ENCODE measurements at places on chromosomes 1 and 21.

GRCh38 chr21:45390831-45391742 is 13.9 kb upstream of the COL18A1 start:
- peak; percentile 16 for DNase-seq

DNA sequence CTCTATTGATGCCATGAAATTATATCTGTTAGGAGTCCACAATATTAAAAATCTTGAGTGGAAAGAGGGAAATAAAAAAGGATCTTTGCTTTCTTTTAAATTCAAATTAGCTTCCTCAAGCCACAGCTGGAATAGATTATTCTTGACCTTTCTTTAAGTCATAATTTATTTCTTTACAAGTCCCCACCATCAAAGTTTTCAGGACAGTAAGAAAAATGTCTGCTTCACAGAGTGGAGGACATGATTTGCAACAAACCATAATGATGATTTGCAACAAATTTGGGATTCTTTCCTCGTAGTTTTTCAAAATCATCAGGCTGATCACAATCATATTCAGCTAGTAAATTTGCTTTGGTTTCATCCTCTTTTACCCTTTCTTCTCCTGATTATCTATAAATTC is 301.8 kb upstream of the NRIP1 start:
- DNase-seq: no peak

DNA sequence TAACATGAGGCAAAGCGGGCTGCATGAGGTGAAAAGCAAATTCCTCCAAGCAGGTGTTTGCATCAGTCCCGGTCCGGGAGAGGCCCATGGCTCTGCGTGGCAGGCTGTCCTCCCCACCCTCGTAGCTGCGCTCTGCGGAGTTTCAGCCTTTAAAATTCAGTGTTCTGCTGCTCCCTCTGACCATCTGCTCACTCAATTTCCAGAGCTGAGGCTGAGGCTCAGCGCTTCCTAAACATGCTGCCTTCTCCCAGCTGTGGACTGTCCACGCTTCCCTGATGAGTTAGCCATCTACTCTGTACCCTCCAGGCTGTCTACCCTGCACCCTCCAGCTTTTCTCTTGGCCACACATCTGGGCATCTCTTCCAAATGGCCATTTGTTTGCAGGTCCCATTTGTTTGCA is 87.7 kb downstream of the KCNJ6 start:
- no peak for DNase-seq

DNA sequence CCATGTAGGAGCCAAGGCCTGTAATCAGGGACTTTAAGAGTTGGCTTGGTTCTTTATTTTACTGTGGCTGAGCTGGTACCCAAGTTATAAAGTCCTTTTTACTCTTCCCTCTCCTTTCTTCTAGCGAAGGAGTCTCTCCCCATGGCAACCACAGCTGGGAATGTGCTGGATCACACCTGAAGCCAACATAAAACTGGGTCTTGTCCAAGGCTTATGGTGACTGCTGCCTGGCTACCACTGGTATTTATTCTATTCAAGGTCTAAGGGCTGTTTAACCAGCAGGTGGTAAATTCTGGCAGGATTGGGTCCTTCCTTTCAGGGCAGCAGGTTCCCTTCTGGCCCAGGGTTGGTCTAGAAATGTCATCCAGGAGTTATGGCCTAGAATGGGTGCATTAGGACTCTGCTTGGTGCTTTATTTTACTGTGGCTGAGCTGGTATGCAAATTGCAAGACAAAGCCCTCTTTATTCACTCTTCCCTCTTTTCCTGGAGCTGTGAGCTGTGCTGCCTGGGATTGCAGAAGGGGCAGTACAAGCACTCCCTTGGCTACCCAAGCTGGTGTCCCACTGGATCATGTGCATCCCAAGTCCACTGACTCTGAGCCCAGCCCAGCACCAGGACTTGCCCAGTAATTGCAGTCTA is 26.6 kb downstream of the SLC22A15 start:
- no peak for DNase-seq

- DNase-seq: no peak
Observed at GRCh38 chr1:160795951-160796383, at the start of gene LY9. TSS of gene LY9 (plus strand) at chr1:160796174. CDS start at chr1:160796188, 14 bp downstream.
